ENCODE measurements at places on chromosomes 1 and 21.

- no peak overlapping the region for H3K27ac ChIP-seq
- H3K4me3 ChIP-seq, result no peak overlapping the region
- no peak for DNase-seq
- H3K27me3 ChIP-seq, result no peaks in the 10 kb centered on the region
Measured at GRCh38 chr1:173122958-173123852, 72.5 kb upstream of the TNFSF18 start.

DNA sequence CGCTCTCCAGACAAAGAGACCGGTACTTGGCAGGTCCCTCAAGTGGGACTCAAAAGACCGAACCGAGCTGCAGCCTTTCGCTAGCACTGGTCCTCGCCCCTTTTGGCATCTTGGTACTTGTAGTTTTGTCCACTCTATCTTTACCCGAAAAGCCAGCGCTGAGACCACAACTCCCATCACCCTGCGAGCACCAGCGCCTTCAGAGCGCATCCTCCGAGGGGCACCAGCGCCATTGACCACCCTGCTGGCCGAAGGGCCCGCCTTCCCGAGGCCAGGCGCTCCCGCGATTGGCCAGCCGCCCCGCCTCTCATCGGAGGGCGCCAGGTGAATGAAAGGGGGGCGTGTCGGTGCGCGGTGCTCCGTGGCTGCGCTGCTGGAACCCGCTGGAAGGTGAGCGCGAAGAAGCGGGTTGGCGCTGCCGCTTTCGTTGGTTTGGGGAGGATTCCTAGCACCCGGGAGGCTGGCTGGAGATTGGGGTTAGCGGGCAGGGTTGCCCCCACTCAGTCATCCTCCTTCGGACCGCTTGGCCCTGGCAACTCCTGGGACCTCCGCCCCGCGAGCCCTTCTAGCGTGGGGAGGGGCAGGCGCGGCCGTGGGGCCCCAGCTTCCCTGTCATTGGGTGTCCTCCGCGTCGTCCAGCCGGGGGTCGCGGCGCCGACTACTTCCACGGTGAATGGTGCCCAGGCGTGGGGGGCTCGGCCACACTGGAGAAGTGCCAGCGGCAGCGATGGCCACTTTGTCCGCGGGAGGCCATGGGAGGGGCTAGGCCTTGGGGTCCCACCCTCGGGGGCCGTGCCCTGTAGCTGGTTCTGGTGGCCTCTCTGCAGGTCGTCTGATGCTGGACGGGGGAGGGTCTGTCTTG lies at the start of gene ZBTB8B:
ZBTB8B (plus strand) TSS at position 357 of the 862 bp plus-strand sequence. CDS start 5,553 bp downstream, outside the sequence.
- H3K36me3 ChIP-seq, result no peaks in the 10 kb centered on the region
- H3K4me3 ChIP-seq, result peak within 1 kb of the TSS; percentile 18
- H3K4me1 ChIP-seq, result no peaks in the 10 kb centered on the region
- no peak within 1 kb of the TSS for H3K27ac ChIP-seq

DNA sequence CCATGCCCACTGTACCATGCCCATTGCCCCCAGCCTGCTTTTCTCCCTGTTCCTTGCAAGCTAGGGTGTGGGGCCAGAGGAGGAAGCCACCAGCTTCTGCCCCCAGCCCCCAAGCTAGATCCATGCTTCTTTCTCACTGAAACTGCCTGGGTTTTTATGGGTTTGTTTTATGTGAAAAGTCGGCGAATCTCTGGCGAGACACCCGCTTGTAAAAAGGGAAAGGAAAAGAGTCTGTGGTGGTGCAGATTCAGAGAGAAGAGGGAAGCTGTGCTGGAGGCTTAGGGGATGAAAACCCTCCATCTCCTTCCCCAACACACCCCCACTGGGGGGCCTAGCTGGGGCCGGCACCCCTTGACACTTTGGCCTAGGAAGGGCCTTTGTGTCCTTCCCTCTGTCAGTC lies 26.2 kb downstream of the GRHL3 start:
- H3K27me3 ChIP-seq, result no peaks in the 10 kb centered on the region
- H3K27ac ChIP-seq, result no peak overlapping the region
- no peaks in the 10 kb centered on the region for H3K36me3 ChIP-seq
- H3K4me3 ChIP-seq, result no peak overlapping the region

GRCh38 chr1:181134543-181135436 lies 46.3 kb downstream of the IER5 start:
- peaks cover 49% of the 10 kb centered on the region for H3K4me1 ChIP-seq
- no peaks in the 10 kb centered on the region for H3K27me3 ChIP-seq
- H3K4me3 ChIP-seq, result peak overlapping the region; percentile 54

DNA sequence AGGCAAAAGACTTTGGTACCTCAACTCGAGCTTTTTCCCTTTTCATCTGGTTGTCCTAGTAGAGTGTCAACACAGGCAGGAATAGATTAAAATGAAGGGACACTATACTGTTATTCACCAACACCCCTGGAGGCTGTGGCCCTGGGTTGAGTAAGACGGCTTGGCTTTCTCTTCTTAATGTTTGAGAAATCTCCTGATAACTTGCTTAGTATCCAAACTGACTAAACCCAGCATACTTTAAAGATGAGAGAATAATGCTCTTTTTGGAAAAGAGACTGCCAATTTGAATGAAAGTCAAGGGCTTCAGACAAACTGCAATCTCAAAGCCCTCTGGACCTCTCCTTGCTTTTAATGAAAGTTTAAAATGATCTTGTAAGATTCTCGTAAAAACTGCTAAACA lies 2.6 kb upstream of the SLC30A1 start:
- no peak overlapping the region for H3K4me3 ChIP-seq
- no peak for DNase-seq
- H3K27me3 ChIP-seq, result no peaks in the 10 kb centered on the region
- 0 out of 2 replicates have a peak, but pooled peaks cover 4% of the 10 kb centered on the region for H3K36me3 ChIP-seq
- peak overlapping the region; percentile 83 for H3K27ac ChIP-seq

DNA sequence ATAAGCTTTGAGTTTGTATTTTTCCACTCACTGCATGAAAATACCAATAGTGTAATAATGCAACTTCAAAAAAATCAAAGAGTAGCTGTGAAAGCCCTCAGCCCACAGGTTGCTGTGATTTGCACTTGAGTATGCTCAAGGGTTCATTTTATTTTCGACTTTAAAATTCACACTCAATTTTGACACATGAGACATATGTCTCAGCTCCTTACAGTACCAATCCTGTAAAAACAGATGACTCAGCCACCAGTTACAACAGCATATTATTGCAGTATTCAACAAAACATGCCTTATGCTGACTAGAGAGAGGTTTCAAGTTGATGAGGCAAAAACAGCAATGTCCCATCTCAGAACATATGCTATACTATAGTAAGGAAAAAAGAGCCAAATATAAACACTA lies 66.1 kb downstream of the CYYR1 start:
- no peaks in the 10 kb centered on the region for H3K36me3 ChIP-seq
- no peak overlapping the region for H3K4me3 ChIP-seq
- DNase-seq, result no peak
- no peak overlapping the region for H3K27ac ChIP-seq

- H3K27me3 ChIP-seq, result no peaks in the 10 kb centered on the region
- H3K36me3 ChIP-seq, result no peaks in the 10 kb centered on the region
Measured at GRCh38 chr1:57363643-57364042, 60.2 kb downstream of the DAB1 start.

GRCh38 chr1:6873298-6874015 lies 88.2 kb downstream of the CAMTA1 start:
- H3K36me3 ChIP-seq, result no peaks in the 10 kb centered on the region
- no peaks in the 10 kb centered on the region for H3K27me3 ChIP-seq
- H3K4me1 ChIP-seq, result peaks cover 28% of the 10 kb centered on the region
- H3K27ac ChIP-seq, result no peak overlapping the region
- no peak for DNase-seq

- H3K4me3 ChIP-seq, result no peak overlapping the region
- H3K27ac ChIP-seq, result no peak overlapping the region
- no peaks in the 10 kb centered on the region for H3K27me3 ChIP-seq
- H3K4me1 ChIP-seq, result no peaks in the 10 kb centered on the region
- peaks cover 10% of the 10 kb centered on the region for H3K36me3 ChIP-seq
Measured at GRCh38 chr1:230270559-230271281, 155.4 kb downstream of the PGBD5 start.

- H3K4me3 ChIP-seq, result no peak overlapping the region
- no peak overlapping the region for H3K27ac ChIP-seq
- no peak for DNase-seq
- H3K36me3 ChIP-seq, result no peaks in the 10 kb centered on the region
- no peaks in the 10 kb centered on the region for H3K4me1 ChIP-seq
Measured at GRCh38 chr21:15848634-15849560, 119.1 kb downstream of the USP25 start.

DNA sequence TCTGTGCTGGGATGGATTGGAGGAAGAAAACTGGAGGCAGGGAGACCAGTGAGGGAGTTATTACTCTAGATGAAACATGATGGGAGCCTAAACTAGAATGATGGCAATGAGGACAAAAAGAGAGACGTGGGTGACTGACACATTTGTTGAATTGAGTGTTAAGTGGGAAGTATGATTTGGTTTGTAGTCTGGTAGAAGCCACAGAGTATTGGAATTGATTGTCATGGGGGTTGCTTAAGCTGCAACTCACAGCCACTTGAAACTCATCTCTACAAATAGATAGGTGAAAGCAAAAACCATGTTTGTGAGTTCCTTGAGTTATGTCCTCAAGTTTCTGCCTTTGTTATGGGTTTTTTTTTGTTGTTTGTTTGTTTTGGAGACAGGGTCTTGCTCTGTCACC lies 28.4 kb downstream of the FABP3 start:
- H3K4me1 ChIP-seq, result no peaks in the 10 kb centered on the region
- H3K27ac ChIP-seq, result no peak overlapping the region
- no peaks in the 10 kb centered on the region for H3K36me3 ChIP-seq
- no peak for DNase-seq
- H3K4me3 ChIP-seq, result no peak overlapping the region
- H3K27me3 ChIP-seq, result no peaks in the 10 kb centered on the region

- no peak for DNase-seq
- no peaks in the 10 kb centered on the region for H3K4me1 ChIP-seq
- H3K36me3 ChIP-seq, result no peaks in the 10 kb centered on the region
- H3K27me3 ChIP-seq, result no peaks in the 10 kb centered on the region
- H3K4me3 ChIP-seq, result no peak overlapping the region
Measured at GRCh38 chr1:31310198-31310597, 13.4 kb downstream of the ZCCHC17 start.

- H3K27me3 ChIP-seq, result no peaks in the 10 kb centered on the region
- H3K4me1 ChIP-seq, result peaks cover 13% of the 10 kb centered on the region
- DNase-seq, result no peak
- H3K4me3 ChIP-seq, result no peak overlapping the region
- H3K36me3 ChIP-seq, result no peaks in the 10 kb centered on the region
- H3K27ac ChIP-seq, result no peak overlapping the region
Measured at GRCh38 chr1:167924102-167924501, 10.2 kb upstream of the ADCY10 start.

GRCh38 chr1:10646347-10646861 lies 150.0 kb downstream of the CASZ1 start:
- no peak overlapping the region for H3K4me3 ChIP-seq
- H3K36me3 ChIP-seq, result no peaks in the 10 kb centered on the region
- no peaks in the 10 kb centered on the region for H3K4me1 ChIP-seq
- H3K27me3 ChIP-seq, result peaks cover 87% of the 10 kb centered on the region
- no peak overlapping the region for H3K27ac ChIP-seq

DNA sequence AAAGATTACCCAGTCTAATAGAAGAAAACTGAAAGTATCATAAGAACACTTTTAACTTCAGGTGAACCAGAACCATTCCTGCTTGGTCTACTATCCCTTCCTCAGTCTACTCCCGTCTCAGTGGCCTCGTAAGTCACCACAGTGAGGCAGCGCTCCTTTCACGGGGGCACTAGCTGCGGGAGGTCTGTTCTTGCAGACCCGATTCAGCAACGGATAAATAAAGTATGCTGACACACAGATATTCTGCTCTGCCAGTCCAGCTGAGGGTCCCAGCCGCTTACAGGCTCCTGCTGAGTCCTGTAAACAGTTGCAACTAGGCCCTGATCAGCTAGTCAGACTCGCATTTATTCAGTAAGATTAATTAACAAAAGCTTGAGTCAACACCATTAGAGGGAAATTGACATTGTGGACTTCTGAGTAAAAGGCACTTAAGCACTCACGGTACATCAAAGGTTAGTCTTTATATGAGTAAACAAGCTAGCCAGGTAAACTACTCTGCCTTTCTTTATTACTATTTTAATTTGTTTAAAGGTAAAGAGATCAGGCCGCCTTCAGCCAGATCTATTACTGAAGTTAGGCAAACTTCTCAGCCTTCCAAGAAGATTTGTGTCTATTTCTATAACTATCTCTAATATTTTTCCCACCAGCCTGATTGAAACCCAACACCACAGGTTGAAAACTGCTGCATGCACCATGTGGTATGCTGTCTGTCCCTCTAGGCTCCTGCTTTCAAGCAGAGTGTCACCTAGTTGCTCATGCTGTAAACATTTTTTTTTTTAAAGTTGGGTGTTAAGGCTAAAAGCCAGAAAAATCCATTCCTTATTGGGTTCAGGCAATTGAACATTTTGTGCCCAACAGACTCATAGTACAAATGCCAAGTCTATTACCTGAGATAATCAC lies 87.7 kb downstream of the INTS7 start:
- peaks cover 14% of the 10 kb centered on the region for H3K4me1 ChIP-seq
- H3K27ac ChIP-seq, result no peak overlapping the region
- no peaks in the 10 kb centered on the region for H3K27me3 ChIP-seq

- no peaks in the 10 kb centered on the region for H3K27me3 ChIP-seq
- DNase-seq, result peak; percentile 94
- H3K4me3 ChIP-seq, result peak overlapping the region; percentile 30
- peak overlapping the region; percentile 91 for H3K27ac ChIP-seq
- peaks cover 39% of the 10 kb centered on the region for H3K4me1 ChIP-seq
- no peaks in the 10 kb centered on the region for H3K36me3 ChIP-seq
Measured at GRCh38 chr1:12052008-12052573, 11.0 kb upstream of the TNFRSF8 start.

DNA sequence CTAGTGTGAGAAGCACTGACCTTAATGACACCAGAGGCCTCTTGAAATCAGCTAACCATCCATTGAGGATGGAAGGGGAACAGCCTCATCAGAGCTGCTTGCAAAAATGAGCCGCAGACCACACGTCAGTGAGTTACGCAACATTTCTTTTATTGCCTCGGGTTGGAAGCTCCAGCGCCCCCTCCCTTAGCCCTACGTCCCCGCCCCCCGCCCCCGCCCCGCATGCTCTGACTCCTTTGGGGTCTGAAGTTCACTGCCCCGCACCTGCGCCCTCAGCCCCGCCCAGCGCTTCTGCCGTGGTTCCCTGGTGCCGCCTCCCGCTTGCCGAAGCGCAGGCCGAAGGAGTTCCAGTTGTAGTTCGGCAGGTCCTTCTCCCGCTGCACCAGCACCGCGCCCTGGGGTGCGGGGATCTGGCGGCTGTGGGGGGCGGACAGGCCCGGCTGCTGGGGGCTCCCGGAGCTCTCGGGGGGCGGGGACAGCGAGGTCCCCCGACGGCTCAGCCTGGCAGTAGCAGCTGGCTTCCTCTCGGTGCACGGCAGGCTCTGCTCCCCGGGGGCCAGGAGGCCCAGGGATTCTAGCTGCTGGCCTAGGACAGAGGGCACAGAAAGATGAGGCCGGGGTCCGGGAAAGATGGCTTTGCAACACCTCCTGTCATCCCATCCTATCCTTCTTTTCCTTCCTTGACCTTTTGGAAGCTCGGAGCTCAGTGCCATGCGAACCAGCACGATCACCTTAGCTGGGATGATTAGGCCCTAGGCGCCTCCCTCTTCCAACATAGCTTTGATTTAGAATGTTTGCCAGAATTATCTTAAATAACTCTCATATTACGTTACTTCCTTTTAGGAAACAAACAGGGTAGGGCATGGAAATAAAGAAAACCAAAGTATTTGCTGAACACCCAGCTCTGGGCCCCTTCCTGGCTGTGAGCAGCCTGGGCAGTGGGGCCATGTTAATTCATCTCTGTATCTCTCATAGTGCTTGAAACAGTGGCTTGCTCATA lies 5.8 kb downstream of the KISS1 start:
- H3K36me3 ChIP-seq, result no peaks in the 10 kb centered on the region
- no peak overlapping the region for H3K27ac ChIP-seq
- no peaks in the 10 kb centered on the region for H3K4me1 ChIP-seq
- DNase-seq, result no peak

All from MM.1S (cell line).